ENCODE measurements at places on chromosomes 4 and X.

- no peak for DNase-seq
Observed at GRCh38 chr4:171875291-171875690, 62.1 kb downstream of the GALNTL6 start.

DNA sequence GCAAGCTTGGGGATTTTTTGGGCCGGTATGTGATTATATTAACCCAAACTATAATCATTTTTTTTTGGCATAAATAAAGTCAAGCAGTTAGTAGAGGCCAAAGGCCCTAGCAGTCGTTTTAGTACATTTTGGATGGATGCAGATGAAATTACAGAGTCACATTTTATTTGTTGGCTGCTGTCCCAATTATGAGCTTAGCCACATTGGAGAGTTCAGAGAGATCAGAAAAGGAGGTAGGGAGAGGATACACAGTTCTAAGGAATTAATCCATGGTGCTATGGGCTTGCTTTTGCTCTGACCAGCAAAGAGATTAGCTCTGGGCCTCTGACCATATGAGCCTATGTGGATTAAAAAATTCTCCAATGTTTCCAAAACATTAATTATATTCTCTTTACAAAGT, 395.1 kb downstream of the RAPGEF2 start:
- peak; percentile 84 for DNase-seq

GRCh38 chrX:21926116-21926515, 14.4 kb upstream of the SMS start:
- DNase-seq, result no peak

- no peak for DNase-seq
Observed at GRCh38 chr4:132101526-132101925, 1047.6 kb upstream of the PCDH10 start.

- DNase-seq, result no peak
Observed at GRCh38 chr4:47664051-47664826, 173.6 kb downstream of the CORIN start.

DNA sequence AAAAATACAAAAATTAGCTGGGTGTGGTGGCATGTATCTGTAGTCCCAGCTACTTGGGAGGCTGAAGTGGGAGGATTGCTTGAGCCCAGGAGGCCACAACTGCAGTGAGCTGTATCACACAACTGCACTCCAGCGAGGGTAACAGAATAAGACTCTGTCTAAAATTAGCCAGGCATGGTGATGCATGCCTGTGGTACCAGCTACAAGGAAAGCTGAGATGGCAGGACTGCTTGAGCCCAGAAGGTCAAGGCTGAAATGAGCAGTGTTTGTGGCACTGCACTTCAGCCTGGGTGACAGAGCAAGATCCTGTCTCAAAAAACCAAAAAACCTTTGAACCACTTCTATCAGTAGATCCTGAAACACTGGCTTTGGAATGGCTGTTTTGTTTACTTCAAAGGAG, 10.2 kb downstream of the GRSF1 start:
- DNase-seq, result no peak

- no peak for DNase-seq
Observed at GRCh38 chr4:13601048-13601447, 26.5 kb downstream of the BOD1L1 start.

DNA sequence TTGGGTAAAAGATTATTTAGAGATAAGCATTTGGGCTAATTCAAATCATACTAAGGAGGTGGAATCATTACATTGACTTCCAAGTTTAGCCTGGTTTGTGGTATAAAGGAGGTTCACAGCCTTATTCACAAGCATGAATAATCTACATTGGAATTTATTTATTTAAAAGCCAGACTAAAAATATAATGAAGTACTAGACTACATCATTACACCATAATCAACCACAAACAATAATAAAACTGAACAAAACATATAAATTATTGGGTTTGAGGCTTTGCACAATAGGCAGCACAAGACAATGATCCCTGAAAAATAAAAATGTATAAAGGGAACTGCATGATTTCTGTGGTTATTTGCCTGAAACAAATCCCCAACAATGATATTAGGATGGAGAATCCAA, 314.0 kb downstream of the GBA3 start:
- no peak for DNase-seq

GRCh38 chrX:107480272-107480671, 30.8 kb downstream of the FRMPD3 start:
- no peak for DNase-seq

Data from C1 segment of cervical spinal cord (tissue), 14 donors.